ENCODE measurements at places on chromosomes 16 and 17.

DNA sequence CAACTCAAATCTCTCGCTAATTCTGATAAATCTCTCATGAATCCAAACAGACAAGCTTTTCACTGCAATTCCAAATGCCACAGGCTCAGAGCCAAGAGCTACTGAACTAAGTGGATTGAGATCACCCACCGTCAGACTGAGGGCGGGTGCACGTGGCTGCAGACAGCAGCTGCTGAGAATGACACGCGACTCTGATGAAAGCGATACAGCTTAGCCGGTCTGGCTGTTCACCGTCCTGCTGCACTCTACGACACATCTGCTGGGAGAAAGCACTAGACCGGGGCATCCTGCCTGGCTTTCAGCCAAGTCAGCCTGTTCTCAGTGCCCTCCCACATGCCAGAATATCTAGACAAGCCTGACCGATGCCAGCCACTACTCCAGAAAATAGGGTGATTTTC, 42.6 kb downstream of the KLHDC4 start:
- no peak for DNase-seq

DNA sequence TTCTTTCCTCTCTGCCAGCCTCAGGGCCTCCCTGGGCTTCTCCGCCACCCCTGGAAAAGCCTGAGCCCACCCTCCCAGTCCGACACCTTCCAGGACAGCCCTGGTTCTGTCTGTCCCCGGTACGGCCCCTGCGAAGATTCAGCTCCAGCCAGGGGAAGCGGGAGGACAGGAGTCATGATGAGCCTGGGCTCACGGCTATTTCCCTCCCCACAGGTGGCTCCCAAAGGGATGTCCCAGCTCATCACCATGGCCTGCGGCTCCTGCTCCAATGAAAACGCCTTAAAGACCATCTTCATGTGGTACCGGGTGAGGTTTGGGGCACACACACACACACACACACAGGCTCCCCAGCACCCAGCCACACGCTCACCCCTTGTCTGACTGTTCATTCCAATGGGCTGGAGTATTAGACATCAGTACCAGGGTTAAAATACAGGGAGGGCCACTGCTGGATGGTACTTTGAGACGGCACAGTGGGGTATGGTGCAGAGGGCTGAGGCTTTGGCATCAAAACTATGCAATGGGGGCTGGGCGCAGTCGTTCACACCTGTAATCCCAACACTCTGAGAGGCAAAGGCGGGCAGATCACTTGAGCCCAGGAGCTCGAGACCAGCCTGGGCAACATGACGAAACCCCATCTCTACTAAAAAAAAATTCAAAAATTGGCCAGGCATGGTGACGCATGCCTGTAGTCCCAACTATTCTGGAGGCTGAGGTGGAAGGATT, 32.8 kb downstream of the TMEM186 start:
- no peak for DNase-seq

DNA sequence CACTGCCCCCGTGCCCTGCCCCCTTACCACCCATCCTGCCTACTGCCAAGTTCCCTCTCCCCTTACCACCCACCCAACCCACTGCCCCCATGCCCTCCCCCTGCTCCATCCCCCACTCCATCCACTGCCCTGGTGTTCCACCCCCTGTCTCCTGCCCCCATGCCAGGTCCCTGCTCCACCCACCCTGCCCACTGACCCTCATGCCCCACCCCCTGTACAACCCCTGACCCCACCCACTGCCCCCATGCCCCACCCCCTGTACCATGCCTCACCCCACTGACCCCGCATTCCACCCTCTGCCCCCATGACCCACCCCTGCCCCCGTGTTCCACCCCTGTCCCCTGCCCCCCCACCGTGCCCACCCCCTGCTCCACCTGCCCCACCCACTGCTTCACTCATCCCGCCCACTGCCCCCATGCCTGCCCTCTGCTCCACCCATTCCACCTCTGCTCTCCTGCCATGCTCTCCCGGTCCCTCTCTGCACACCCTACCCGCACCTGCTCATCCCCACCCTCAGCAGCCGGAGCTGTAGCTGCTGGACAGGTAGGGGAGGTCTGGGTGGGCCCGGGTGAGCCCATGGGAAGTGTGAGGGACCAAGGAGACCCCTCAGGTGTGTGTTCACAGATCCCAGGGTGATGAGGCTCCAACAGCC, 7.4 kb upstream of the FN3KRP start:
- DNase-seq: no peak

- no peak for DNase-seq
These were observed 191.6 kb upstream of the GSE1 start for GRCh38 chr16:85421338-85422195.

DNA sequence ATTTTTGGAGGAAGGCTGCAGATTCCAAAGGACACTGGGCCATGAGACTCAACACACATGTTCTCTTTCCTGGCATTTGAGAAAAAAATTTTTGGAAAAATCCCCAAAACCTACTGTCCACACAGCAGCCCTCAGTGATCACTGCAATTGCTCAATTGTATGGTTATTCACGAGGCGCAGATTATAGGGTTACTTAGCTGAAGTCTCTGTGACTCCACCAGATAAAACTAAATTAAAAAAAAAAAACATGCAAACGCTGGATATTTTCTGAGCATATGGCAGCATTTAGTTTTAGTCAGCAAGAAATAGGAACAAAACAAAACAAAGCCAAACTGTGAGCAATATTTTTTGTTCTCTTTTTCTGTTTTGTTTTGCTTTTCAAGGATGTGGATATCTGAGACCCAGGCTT, 83.8 kb upstream of the FAM20A start:
- no peak for DNase-seq

DNA sequence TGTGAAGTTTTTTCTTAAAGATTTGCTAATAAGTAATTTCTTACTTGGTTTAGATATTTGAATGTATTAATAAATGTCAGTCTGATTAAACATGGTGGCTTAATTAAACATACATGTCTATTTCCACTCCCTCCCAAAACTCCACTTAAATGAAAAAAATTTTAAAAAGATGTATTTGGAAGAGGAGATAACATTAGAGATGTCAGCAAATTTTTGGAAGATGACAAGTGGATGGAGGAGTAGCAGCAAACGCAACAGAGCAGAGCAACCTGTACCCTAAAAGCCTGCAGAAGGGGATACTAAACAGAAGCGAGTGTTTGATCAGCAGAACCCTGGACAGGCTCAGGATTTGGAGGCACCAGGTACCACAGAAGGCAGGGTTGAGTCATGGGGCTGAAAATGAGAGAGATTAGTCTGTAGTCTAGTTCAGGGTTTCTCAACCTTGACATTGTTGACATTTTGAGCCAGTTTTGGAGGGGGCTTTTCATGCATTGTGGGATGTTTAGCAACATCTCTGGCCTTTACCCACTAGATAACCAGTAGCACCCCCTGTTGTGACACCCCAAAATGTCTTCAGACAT, 17.8 kb downstream of the LUC7L3 start:
- no peak for DNase-seq

GRCh38 chr17:75637143-75637538, 3.9 kb downstream of the SMIM5 start:
- DNase-seq: no peak

DNA sequence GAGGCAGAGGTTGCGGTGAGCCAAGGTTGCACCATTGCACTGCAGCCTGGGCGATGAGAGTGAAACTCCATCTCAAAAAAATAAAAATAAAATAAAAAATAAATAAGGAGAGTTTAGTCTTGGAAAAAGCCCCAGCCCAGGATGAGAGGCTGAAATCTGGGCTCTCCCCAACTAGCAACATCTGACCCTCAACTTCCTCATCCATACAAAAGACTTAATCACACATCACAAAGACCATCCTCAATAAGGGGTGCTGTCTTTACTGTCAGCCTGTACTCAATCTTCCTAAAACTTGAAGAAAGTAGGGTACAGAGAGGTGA, 11.4 kb upstream of the SLC4A1 start:
- DNase-seq: no peak

GRCh38 chr16:19474617-19475016, 47.3 kb downstream of the GDE1 start:
- no peak for DNase-seq

DNA sequence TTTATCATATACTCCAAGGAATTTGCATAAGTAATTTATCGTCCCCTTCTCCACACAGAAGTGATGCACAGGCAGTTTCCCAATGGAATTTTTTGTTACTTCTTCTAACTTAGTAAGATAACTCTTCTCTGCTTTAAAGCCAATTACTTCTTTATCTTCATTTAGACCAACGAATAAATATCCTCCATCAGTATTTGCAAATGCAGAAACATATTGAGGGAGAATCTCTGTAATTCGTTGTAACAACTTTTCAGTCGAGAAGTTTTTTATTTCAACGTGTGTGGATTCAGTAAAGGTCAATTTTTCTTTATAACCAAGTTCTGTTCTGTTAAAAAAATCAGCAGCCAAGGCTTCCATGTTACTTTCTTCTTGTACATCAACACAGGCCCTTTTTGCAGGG, 30.7 kb upstream of the SLFN13 start:
- no peak for DNase-seq

- DNase-seq: no peak
These were observed 7.7 kb upstream of the ARL5C start for GRCh38 chr17:39173526-39174274.

GRCh38 chr16:50526796-50527195, 21.4 kb upstream of the NKD1 start:
- DNase-seq: no peak

- DNase-seq: no peak
These were observed 145.9 kb upstream of the PLCG2 start for GRCh38 chr16:81633147-81633619.

DNA sequence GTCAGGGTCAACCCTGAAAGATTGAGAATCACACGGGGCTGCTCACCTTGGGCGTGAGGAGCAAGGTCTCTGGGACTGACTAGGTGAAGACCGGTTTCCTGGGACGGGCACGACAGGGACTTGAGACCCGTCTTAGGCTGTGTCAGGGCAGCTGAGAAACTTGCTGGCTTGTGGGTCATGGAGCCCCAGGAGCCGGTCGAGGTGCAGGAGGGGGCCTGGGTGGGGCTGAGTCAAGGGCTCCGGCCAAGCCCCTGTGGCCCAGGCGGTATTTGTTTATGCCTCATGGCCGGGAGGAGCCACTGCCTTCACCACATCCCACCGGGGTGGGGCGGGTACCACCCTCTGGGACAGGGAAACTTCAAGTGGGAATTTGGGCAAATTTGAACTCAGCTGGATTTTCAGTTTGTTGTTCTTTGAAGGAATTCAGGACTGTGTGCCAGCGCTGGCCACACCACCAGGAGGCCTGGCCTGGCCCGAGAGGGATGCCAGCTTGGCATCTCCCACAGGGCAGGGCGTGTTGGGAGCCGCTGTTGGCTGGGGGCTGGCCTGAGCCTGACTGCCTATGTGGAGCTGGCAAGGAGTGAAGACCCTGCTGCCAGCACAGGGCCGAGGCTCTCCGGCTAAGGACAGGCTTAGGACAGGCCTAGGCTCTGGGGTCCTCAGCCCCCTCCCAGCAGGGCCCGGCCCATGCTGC, 116.1 kb downstream of the METRNL start:
- no peak for DNase-seq

GRCh38 chr16:49148410-49148809, 133.2 kb downstream of the CBLN1 start:
- DNase-seq: no peak

DNA sequence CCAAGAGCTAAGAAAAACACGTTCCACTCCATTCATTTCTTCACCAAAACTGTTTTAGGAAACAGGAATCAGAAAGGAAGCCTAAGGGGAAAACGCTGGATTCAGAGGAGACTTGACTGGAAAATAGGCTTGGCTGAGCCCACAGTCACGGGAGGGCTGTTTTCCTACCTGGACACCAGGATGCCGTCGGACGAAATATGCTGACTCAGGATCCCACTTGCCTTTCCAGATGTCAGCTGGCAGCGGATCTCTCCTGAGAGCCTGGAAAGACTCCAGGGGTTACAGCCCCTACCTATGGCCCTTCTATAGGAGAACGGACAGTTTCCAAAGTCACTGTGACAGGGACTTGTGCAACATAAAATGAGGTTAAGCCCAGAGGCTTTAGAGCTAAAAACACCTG, 245.1 kb downstream of the C16orf95 start:
- no peak for DNase-seq

DNA sequence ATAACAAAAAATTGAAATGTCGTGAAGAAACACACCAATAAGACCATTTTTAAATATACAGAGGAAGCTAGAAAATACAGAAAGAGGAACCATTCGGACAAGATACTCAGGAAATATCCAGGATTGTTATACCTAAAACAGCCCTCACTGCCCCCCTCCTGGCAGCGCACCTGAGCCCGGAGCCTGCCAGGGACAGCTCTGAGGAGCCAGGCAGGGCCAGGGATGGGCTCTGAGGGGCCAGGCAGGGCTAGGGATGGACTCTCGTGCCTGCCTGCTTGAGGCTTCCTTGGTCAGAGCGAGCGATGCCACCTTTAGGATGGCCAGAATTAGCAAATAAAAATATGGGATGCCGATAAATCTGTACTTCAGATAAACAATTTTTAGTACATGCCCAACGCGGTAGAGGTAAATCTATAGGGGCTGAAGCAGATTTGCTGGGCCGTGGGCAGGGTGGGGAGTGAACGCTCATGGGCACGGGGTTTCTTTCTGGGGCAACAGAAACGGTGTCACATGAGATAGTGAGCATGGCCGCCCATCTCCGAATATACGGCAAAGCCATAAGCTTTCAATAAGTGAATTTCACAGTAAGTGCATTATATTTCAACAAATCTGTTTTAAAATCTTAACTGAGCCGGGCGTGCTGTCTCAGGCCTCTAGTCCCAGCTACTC, 18.2 kb upstream of the CSNK1D start:
- no peak for DNase-seq

DNA sequence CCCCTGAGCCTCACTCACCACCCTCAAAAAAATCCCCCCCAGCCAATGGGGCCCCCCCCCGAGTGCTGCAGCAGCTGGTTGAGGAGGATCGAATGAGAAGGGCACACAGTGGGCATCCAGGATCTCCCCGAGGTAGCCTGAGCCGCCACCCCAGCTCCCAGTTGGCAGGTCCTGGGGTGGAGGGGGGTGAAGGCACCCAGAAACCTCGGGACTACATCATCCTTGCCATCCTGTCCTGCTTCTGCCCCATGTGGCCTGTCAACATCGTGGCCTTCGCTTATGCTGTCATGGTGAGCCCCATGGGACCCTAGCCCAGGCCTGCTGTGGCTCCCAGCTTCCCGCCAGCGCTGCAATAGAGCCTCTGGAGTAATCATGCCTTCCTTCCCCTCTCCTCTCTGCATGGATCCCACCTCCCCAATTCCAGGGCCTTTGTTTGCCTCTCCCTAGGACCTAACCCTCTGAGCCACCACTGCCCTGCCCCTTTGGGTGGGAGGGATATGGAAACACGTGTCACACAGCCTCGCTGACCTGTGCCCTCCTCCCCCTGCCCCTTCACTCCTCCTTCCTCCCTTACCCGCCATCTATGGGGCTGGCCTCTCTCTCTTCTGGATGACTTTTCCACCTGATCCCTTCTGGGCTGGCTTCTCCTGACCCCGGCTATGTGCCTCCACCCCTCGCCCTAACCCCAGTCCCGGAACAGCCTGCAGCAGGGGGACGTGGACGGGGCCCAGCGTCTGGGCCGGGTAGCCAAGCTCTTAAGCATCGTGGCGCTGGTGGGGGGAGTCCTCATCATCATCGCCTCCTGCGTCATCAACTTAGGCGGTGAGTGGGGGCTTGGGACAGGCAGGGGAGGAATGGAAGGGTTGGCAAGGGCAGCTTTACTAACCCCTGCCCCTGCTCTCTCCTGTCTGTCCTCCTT, 1.9 kb downstream of the PRRT2 start:
- DNase-seq: no peak
